NCI-H460 (cell line): ENCODE measurements at places on chromosomes 7 and 10. TPM values are rescaled to one million over a fixed set of nuclear protein-coding genes. Genes with fewer than 3 reads are reported as not detected.

- no peak for DNase-seq
Observed at GRCh38 chr7:40348126-40348728, 213.4 kb downstream of the SUGCT start.

GRCh38 chr7:38413784-38414183 is 140.3 kb upstream of the TARP start:
- DNase-seq: no peak

- DNase-seq: no peak
Observed at GRCh38 chr10:7111561-7111960, 299.3 kb downstream of the SFMBT2 start.

GRCh38 chr10:15254808-15255648 is 86.5 kb upstream of the NMT2 start:
- DNase-seq: no peak

GRCh38 chr7:1359681-1360485 is 99.4 kb downstream of the MICALL2 start:
- no peak for DNase-seq

Gene SPDYE2B
- not detected in 2 replicates for total RNA-seq

DNA sequence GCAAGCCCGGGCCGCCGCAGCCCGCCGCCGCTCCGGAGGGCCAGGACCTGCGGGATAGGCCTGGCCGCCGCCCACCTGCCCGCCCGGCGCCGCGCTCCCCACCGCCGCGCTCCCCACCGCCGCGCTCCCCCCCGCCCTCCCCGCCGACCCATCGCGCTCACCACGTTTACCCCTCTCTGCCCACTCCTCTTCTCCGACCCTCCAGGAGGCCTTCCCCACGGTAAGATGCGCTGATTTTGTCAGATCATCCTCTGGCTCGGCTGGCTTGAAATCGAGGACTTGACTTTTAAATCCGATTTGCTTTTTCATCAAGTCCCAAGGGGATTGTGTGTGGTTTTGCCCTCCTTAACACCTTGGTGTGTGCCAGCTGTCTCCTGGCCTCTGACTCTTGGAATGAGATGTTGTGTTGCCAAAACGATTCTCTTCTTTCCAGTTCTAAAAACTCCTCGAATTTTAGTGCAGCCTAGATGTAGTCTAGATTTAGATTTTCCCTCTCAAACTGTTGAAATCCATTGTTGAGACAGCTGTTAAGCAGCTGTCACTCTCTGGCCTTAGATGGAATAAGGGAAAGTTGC is 738 bp downstream of the POM121 start:
- DNase-seq: no peak

DNA sequence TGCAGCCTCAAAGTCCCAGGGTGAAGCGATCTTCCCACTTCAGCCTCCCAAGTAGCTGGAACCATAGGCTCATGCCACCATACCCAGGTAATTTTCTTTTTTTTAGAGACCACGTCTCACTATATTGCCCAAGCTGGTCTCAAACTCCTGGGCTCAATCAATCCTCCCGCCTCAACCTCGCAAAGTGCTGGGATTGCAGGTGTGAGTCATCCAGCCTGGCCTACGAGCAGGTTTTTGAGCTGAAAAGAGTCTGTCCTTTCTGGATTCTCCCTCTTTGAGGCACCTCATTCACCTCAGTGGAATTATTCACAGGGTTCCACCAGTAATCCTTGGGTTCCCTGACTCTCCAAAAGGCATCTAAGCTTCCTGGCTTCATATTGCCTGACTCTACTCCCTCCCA is 7.6 kb upstream of the LEP start:
- no peak for DNase-seq

DNA sequence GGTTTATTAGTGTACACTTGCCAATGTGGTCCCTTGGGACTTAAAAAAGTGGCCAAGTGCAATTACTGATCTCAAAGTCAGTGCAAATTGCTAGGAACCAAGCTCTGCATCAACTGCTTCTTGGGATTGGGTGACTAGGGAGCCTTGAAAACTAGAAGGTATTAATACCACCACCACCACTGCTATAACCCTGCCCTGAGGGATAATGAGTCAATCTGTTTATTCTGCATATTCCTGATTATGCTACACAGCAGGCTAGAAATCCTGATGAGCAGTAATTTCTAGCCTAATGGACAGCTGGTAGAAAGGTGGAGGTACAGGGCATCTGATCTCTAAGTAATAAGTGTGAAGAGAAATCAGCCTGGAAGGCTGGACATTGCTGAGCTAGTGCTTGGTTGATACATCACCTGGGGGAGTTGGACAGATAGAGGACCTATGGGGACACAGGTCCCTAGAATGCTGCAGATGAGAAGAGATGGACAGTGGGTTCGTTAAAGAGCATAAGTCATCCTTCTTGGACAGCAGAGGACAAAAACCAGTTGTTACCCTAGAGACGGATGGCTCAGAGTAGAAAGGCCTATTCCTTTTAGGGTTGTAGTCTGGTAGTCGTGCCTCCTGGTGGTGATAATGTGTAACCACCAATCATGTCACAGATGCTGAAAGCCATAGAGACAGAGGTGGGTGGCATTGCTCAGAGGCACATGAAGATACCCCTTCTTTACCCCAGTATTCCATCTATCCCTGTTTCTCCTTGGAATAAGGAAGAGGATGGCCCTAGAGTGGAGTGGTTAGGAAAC is 554.8 kb downstream of the SORCS1 start:
- DNase-seq: no peak

- DNase-seq: no peak
Observed at GRCh38 chr7:107860981-107861652, 29.9 kb upstream of the DLD start.

Gene OTUD1
- 3.7 and 4.3 TPM in 2 replicates for total RNA-seq
